ENCODE measurements at places on chromosomes 7 and 10.

GRCh38 chr10:69353977-69354635 is 62.6 kb downstream of the TACR2 start:
- DNase-seq: no peak

- DNase-seq: no peak
These were observed 5.9 kb upstream of the PRSS58 start for GRCh38 chr7:142263598-142264380.

DNA sequence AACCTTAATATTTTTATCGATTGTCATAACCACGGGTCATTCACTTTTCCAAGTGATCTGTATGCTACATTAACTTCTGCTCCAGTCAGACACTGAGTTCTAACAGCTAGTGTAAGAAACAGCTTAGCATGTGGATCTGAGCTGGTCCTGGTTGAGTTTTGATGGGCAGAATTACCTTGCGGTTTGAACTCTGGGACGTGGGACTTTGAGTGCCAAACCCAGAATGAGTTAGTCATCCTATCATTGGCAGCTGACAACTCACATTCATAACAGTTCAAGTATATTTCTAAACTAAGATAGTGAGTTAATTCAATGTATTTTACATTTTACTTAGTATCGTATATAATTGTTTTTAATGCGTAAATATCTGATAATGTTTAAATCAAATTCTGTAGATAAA is 43.2 kb downstream of the C7orf33 start:
- DNase-seq: no peak

GRCh38 chr10:2887391-2888070 is 179.8 kb upstream of the PFKP start:
- no peak for DNase-seq

DNA sequence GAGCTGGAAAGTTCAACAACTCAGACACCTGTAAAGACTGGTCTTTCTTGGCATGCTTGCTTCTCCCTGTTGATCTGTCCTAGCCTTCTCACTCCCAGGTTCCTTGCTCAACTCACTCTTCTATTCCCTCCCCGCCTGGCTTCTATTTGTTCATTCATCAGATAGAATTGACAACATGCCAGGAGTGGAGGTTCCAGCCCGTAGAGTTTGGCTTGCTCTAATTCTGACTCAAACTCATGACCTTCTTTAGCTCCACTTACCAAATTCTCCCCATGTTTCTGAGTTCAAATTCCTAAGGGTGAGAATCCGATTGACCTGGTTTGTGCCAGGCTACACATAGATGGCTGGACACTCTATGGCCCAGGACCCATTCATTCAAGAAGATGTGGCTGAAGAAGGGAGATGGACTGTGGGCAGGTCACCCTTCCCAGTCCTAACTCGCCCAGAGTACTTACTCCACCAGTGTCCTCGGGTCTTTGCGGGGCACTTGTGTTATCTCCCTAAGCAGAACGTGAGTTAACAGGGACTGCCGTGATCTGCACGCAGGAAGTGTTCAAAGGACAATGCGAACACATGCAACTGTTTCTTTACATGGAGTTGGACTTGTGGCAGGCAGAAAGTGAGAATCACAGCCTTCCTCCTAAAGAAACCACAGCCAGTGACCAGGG is 4.0 kb upstream of the TMEM236 start:
- no peak for DNase-seq

DNA sequence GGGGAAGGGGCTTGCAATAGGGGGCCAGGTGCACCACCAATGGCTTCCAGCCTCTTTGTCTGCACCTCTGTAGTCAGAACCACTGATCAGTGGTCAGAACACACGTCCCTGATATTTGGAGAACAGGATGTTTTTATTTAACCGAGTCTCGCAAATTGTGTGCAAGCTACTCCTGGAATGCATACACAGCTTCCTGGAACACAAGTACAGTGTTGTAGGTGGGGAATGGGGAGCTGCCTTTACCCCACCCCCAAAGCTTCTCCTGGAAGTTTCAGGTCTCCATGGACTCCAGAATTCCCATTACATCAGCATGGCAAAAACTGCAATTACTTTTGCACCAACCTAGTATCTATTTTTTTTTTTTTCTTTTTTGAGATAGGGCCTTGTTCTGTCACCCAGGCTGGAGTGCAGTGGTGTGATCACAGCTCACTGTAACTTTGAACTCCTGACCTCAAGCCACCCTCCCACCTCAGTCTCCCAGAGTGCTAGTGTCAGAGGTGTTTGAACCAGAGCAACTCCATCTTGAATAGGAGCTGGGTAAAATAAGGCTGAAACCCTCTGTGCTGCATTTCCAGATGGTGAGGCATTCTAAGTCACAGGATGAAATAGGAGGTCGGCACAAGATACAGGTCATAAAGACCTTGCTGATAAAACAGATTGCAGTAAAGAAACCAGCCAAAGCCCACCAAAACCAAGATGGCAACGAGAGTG is 374.0 kb downstream of the CALN1 start:
- no peak for DNase-seq

Data from HTR-8/SVneo (cell line).